ENCODE measurements at places on chromosomes 4 and X. TPM values are rescaled to one million over a fixed set of nuclear protein-coding genes. Genes with fewer than 3 reads are reported as not detected.

GRCh38 chr4:76283900-76284299, 22.6 kb upstream of the STBD1 start:
- no peak for DNase-seq

GABRQ gene
- total RNA-seq = not detected

DNA sequence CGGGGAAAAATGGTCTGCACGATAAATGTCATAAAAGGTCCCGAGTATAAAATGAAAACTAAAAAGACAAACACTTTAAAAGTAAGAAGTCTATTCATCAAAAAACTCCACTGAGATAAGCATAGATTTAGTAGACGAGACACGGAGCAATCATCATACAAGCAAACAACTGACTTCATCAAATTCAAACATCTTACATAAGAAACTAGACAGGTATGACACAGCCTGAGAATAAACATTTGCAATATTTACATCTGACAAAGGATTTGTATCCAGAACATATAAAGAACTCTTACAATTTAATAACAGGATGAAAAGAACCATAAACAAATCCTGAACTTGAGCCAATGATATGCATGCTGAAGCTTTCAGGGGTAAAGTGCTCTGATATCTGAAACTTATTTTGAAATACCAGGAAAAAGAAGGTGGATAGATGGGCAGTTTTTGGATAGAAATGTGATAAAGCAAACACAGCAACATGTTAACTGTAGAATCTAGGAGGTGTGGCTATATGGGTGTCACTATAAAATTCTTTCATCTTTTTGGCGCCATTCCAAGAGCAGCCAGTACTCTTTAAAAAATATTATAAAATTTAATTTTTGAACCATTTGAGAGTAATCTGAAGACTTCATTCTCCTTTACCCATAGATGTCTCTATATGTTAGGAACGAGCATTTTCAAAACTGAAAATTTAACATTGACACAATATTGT, 12.0 kb downstream of the MPP1 start:
- no peak for DNase-seq

PDZD11 gene
- 33.0 TPM for total RNA-seq

TLR3 gene
- 13.9 TPM for total RNA-seq

DNA sequence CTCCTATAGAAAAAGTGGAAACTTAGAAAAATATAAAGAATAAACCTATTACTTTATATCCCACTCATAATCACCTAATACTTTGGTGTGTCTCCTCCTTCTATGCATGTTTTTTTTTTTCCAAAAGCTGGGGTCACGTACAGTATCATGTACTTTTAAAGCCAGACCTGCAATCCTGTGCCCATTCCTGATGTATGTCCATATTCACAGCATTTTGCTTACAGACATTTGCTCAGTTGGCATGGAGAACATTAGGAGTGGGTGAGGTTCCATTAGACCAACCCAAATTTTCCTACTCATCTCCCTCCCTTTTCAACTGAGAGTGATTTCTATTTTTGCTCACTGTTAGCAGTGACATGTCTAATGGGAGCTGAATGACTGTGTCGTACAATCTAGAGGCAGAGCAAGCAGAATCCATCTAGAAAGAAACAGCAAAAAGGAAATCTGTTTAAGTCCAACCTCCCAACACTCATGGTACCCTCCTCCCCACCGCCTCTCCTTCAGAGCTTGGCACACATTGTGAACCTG, 195.6 kb upstream of the KLF3 start:
- no peak for DNase-seq

DNA sequence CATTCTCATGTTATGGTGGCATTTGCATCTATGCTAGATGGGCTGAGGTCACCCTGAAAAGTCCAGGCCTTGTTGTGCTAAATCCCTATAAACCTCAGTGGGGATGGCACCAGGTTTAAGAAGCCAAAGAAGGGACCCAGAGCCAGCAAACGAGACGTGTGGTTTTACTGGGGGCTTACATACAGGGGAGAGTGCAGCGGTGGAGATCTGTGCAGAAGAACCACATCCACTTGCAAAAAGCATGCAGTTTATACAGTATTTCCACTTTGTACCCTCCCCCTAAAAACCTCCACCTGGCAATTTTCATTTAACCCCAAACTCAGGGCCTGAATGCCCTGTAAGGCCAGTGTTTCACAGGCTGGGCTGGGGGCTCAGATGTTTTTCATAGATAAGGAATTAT, 134.9 kb upstream of the GATB start:
- DNase-seq = no peak

S100G gene
- total RNA-seq = 1.6 TPM

Data from breast epithelium (tissue), 4 donors.